Activated CD4-positive, alpha-beta T cell treated with anti-CD3 and anti-CD28 coated beads, Interleukin-2, Interleukin-6, amounts not matched to agents 100 ng/mL and 50 ng/mL, durations not matched to agents 16 hours and 8 hours (primary cell): ENCODE measurements at places on chromosomes 12 and 14.

DNA sequence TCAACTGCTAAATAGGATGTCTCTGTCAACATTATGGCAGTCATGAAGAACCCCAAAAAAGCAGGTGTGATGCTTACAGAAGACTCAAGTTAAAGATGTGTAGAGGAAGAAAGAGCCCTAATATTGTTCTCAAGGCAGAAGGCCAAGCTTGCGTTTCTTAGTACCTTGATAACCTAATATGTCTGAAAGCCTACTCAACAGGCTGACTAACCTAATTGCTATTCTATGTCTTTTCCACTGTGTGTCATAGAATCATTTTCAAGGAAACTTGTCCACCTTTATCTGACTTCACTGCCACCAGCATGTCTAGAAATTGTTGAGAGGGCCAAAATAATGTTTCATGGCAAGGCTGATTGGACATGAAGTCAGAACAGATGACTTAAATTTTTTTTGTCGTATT, 373.2 kb downstream of the BTG1 start:
- DNase-seq: no peak

DNA sequence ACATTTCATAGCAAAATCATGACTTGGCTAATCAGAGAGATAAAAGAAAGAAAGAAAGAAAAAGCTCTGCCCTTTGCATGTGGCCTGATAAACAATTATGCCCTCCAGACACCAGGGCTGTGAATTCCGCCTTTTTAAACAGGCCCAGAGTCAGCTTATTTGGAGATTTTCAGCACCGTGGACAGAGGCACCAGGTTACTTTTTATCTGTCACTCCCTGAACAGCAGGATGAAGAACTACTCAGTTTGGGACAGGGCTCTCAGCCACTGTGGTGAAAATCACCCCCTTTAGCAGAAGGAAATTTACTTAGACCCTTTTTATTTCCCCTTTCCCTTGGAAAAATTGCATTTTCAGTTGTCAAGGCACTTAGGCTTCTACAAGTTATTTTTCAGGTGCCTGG, 359.9 kb downstream of the NRXN3 start:
- DNase-seq: peak; percentile 13

GRCh38 chr12:117192057-117192456, 1.8 kb upstream of the FBXO21 start:
- DNase-seq: no peak

DNA sequence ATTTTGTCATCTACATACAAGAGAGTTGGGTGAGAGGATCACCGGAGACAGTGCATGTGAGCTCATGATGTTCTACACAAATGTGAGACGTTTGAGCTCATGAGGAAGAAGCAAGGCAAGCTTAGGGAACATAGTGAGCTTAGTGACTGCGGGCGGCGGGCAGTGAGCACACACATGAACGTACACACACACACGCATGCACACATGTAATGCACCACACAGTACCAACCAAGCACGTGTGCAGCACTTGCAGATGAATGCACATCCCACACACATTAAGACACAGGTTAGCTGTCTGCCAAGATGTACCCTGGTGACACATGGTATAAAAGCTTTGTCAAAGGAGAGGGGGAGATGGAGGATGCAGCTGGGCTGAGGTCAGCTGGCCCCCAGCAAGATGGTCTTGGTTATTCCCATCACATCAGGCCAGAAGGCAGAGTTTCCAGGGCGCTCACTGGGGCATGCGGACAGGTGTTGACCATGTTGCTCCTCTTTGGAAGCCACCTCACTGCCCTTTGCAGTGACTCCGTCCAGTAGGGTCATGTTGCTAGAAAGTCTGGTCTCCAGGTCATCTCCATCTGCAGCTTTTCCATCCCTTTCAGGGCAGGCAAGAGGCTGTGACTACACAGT, 8.7 kb upstream of the CACNA2D4 start:
- DNase-seq: no peak

GRCh38 chr14:57245941-57246340, 22.8 kb downstream of the EXOC5 start:
- no peak for DNase-seq

GRCh38 chr14:83071888-83072501, 1538.3 kb upstream of the SEL1L start:
- DNase-seq: peak; percentile 15

DNA sequence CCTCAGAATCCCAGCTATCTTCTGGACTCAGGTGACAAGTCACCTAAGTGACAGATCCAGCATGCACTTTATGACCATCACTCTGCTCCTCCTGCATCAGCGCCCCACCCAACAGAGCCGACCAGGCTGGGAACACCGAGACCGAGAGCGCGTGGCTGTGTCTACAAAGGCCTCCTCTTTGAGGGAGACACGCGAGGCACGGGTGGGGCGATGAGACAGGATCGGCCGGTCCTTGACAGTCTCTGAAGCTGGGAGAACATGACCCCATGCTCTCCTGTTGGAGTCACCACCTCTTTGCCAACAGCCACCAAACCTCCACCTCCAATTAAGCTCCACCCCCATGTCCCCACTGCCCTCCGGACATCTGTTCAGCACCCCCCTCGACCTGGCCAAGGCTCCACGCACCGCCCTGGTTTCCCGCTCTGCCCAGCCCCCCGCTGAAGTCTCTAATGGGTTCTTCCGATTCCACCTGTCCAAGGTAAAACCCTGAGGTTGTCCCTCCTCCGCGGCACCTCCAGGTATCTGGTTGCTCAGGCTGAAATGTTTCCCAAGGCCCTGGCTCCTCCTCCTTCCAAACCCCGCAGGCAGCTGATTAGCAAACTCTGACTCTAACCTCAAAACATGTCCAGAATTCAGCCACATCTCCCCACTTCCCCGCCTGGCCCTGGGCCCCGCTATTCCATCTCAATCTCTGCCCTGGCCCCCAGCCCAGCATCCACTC, 31.5 kb downstream of the HSP90AA1 start:
- no peak for DNase-seq

- DNase-seq: peak; percentile 16
Measured at GRCh38 chr14:103846543-103847450, 578 bp downstream of the PPP1R13B start.
